ENCODE measurements at places on chromosomes 1 and 21. TPM values are rescaled to one million over a fixed set of nuclear protein-coding genes. Genes with fewer than 3 reads are reported as not detected.

SCP2 gene
- total RNA-seq = 49.5 TPM

DTL gene
- total RNA-seq = 21.9 TPM

DCLRE1B gene
- 8.9 TPM for total RNA-seq

NPHS2 gene
- total RNA-seq = not detected

LHX8 gene
- total RNA-seq = 1.2 TPM

PTGS2 gene
- 4.5 TPM for total RNA-seq

Data from A549 treated with ZK216348 at 1 μM for 4 hours (cell line).